Mesothelial cell of epicardium (in vitro differentiated cells): ENCODE measurements at places on chromosomes 3 and 15. TPM values are rescaled to one million over a fixed set of nuclear protein-coding genes. Genes with fewer than 3 reads are reported as not detected.

The SHQ1 gene
- 17.0 to 22.0 TPM (median 18.6 TPM) in 3 replicates for total RNA-seq

The EPHB3 gene
- 98.9 to 115 TPM (median 106 TPM) in 3 replicates for total RNA-seq

The KLHL40 gene
- total RNA-seq, result not detected in 3 replicates

The IQCF5 gene
- total RNA-seq, result not detected in 3 replicates

The RGMA gene
- total RNA-seq, result 23.6 to 26.1 TPM (median 24.3 TPM) in 3 replicates

The CDHR4 gene
- total RNA-seq, result 0.27 to 0.42 TPM in 2 of 3 replicates, not detected in the other

The CCDC39 gene
- not detected in 3 replicates for total RNA-seq

The KBTBD13 gene
- 0.09 to 0.11 TPM in 2 of 3 replicates, not detected in the other for total RNA-seq

The CLDN1 gene
- total RNA-seq, result 11.4 to 12.8 TPM (median 11.4 TPM) in 3 replicates

The GNAT1 gene
- total RNA-seq, result 0.27 to 0.98 TPM (median 0.55 TPM) in 3 replicates

The EPHB1 gene
- total RNA-seq, result 1.2 to 1.7 TPM (median 1.3 TPM) in 3 replicates

The FBN1 gene
- total RNA-seq, result 60.3 to 67.9 TPM (median 62.6 TPM) in 3 replicates
